ENCODE measurements at places on chromosomes 2 and 18.

DNA sequence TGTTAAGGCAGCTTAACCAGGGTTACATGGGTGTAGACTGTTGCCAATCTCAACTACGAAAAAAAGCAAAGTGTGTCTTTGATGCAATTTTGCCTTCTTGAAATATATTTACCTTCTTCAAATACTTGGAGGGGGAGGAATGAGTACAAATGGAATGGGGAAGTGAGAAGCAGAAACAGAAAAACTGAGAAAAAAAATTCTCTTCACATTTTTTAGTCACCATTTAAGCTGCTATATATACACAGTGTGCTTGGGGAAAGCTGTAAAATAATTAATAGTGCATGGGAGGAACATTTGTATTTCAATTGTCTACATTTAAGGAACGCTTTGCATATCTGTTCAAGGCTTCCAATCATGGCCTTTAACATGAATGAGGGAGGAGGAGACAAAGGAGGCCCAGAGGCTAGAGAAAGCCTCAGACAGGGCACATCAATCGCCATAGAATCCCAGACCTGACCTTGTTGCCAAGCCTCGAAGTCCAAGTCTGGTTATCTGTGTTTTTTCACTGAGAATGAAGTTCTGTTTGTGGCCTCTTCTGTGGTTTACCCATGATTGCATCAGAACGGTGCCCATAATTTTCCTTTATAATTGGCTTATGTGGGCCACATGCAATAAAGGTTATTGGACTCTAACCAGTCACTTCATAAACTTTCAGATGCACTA, 158.6 kb downstream of the PIK3C3 start:
- peak; percentile 52 for DNase-seq

- DNase-seq: peak; percentile 14
These were observed 157.2 kb upstream of the COPS8 start for GRCh38 chr2:236928380-236929037.

DNA sequence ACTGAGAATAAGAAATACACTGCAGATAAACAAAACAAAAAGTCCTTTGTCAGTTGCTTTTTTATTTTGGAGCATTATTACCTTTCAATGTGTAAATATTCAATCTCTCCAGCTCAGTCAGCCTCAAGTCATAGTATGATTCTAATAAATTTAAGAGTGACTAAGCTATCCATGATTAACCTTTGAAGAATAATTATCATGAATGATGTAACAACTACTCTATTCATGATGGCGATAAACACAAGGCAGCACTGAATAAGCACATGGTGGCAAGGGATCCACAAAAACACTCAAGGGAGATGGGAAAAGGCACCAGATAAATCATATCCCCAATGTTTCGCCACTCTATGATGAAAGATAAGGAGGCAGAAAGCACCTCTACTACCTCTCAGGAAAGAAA, 67.0 kb downstream of the MAP4K3 start:
- no peak for DNase-seq

DNA sequence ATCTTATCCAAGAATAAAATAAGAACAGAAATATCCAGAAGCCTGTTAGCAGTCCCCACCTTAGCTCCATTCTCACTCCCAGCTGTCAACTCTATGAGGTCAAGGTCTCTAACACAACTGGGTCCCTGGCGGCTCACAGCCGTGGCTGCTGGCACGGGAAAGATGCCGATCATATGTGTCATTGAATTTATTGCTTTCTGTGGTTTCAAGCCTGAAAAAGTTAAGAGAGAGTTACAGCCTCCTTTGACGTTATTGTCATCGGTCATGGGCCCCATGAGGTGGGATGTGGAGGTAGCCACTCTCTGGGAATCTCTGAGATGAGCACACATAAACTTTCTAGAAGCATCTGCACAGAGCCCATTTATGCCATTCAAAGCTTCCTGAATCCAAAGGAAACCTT, 28.7 kb upstream of the CABLES1 start:
- peak; percentile 90 for DNase-seq

DNA sequence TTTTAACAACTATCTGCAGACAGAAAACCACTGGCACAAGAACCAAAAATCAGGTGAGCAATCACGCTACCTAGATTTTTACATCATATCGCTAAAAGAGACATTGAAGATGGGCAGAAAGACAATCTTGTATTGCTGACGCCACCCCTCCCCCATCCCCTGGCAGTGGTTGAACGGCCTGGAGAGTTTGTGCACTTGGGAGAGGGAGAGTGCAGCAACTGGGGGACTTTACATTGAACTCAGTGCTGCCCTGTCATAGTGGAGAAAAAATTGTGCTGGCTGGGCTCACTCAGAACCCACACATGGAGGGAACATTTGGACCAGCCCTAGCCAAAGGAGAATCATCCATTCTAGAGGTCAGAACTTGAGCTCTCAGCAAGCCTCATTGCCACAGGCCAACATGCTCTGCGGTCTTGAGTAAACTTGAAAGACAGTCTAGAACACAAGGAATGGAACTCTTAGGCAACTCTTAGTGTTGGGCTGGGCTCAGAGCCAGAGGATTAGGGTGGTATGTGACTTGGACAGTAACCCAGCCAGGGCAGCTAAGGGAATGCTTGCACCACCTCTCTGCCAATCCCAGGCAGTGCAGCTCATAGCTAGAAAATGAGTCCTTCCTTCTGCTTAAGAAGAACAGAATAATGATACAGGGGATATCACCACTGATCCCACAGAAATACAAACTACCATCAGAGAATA, 220.0 kb upstream of the CYP26B1 start:
- DNase-seq: peak; percentile 88

DNA sequence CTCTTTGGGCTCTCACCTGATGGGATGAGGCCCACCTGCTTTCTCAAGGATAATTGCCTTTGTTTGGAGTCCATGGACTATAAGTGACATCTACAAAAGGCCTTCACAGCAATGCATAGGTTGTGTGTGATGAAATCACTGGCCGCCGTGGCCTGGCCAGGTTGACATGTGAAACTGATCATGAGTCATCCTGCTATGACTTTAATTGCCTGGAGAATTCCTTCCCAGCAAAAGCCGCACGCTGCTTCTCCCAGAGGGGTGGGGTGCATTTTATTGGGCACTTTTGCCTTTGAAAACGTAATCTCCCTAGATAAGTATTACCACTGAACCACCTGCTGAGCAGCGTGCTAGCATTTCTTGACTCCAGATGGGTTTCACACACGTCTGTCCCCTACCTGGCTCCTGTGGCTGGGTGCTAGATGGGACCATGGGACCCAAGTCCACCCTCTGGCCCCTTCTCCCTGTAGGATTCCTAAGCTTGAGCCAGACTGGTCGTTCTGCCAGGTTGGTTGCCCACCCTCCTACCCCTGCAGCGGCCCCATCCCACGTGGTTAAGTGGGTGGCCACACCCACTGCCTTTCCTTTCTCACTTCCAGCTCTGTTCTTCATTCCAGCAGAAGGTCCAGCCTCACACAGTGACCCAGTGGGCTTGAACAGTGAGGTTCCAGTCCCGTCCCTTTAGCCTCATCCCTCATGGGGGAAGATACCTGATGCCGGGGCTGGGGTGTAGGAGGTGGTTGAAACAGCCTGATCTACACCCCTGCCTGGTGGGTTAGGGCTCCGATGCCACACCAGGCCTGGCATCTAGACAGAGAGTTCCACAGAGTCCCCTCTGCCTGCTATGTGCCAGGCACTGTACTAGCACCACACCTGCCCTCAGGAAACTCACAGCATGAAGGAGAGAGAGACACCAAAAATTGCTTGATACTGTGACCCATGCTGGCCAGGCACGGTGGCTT, 89.6 kb downstream of the GBX2 start:
- peak; percentile 87 for DNase-seq

DNA sequence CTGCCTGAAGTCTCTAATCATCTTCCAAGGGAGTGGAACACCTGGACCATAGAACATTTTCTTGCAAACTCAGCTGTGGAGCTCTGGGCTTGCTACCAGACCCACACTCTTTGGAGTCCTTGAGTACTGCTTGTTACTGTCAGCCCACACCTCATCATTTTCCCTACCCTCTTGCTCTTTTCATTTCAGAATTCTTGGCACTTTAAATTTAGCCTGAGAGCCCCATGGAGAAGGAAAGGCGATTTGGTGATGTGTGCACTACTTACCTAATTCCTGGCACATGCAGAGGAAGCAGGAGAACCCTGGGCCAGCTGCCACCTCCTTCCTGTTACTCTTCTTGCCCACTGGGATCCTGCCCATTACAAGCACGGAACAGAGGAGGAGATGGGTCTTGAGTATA, 31.7 kb downstream of the TMEM178A start:
- peak; percentile 26 for DNase-seq

GRCh38 chr18:60446821-60447220, 74.2 kb upstream of the MC4R start:
- DNase-seq: peak; percentile 40

DNA sequence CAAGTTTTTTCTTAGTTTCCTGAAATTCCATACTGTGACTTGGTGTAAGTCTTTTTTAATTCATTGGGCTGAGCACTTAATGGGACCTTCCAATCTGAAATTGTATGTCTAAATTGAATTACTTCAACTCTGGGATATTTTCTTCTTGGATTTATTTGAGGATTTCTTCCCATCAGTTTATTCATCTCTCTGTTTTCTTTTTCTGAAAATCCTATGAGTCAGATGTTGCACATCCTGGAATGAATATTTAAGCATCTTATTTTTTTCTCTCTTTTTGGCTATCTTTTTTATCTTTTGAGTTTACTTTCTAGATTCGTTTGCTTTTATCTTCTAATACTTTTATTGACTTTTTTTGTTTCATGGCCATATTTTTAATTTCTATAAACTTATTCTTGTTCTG, 55.4 kb upstream of the ACYP2 start:
- DNase-seq: no peak

DNA sequence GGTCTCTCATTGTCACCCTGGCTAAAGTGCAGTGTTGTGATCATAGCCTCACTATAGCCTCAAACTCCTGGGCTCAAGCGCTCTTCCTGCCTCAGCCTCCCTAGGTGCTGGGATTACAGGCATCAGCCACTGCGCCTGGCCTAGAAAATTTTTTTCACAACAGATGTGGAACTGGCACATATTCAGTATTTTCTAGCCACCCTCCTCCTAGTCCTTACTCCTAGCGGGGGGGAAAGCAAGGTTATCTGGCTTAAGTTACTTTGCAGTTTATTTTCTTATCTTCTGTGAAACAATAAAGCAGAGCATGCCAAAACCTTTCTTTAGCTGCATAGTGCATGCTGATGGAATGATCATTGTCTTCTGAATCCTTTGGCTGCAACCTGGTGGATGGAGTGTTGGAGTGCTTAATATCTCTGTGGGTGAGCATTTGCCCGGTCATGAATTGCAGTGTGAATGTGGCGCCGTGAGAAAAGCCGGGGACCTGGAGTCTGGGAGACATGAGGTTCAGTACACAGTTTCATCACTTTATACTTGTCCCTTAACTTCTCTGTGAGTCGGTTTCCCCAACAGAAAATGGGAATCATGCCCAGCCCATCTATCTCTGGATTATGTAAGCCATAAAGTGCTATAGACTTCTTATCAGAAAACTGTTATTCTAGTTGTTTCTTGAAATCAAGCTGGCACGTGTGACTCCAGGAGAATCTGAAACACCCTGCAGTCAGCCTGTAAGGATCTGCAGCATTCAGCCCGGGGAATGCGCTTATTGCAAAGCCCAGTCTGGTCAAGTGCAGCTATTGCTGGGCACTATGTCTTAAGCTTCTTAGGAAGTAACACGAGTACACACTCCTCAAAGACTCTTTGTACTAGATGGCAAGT, 38.2 kb upstream of the MAP3K20 start:
- peak; percentile 36 for DNase-seq

DNA sequence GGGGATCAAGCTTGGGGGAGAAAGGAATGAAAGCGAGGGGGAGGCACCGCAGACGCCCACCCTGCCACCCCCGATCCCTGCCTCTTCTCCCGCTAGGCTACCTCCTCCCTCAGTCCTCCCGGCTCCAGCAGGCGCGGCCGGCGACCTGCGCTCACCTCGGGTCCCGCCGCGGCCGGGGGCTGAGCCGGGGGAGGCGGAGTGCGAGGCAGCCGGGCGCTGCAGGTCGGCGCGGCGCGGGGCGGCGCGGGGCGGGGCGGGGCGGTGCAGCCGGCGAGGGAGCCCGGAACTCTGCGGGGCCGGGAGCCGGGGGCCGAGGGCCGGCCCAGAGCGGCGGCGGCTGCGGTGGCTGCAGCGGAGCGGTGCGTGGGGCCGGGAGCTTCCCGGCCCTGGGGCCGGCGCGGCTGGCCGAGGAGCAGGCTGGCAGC, 477 bp downstream of the ACVR1 start:
- peak; percentile 35 for DNase-seq
